GM10248 (cell line): ENCODE measurements at places on chromosomes 7 and 10.

DNA sequence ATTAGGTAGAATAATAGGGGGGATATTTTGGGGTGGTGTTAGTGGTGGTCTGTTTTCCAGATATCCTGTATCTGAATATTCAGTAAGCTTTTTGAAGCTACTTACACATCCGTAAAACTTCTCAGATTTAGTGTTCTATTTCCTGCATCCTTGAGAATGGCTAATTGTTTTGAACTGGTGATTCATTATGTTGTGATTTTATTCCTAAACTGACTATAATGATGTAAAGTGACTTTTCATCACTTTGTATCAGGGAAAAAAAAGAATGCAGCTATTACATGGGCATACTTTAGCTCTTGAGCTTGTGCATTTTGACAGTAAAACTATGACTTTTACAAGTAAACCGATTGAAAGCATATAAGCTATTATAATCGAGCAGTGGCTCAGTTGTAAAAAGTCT, 18.2 kb downstream of the WAC start:
- DNase-seq: no peak

- DNase-seq: no peak
Measured at GRCh38 chr7:143993924-143994323, 6.2 kb upstream of the OR6B1 start.

DNA sequence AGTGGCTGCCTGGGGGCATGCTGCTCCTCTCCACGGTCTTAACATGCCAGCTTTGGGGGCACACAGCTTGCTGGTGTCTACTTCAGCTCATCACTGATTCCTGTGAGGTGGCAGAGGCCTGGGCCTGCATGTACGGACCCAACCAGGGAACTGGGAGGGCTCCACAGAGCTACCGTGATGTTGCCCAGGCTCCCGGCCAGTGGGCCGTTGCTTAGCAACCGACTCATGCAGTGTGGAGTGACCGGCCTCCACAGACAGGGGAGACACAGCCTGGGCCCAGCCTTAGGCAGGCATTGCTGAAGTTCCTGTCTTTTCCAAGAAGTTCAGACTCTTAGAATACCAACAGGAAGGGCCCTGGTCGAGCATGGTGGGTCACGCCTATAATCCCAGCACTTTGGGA, 25.8 kb upstream of the SH2B2 start:
- no peak for DNase-seq

- no peak for DNase-seq
Measured at GRCh38 chr7:115230882-115231571, 309.1 kb downstream of the MDFIC start.

- DNase-seq: no peak
Measured at GRCh38 chr7:143374561-143374960, 6.6 kb upstream of the ZYX start.

DNA sequence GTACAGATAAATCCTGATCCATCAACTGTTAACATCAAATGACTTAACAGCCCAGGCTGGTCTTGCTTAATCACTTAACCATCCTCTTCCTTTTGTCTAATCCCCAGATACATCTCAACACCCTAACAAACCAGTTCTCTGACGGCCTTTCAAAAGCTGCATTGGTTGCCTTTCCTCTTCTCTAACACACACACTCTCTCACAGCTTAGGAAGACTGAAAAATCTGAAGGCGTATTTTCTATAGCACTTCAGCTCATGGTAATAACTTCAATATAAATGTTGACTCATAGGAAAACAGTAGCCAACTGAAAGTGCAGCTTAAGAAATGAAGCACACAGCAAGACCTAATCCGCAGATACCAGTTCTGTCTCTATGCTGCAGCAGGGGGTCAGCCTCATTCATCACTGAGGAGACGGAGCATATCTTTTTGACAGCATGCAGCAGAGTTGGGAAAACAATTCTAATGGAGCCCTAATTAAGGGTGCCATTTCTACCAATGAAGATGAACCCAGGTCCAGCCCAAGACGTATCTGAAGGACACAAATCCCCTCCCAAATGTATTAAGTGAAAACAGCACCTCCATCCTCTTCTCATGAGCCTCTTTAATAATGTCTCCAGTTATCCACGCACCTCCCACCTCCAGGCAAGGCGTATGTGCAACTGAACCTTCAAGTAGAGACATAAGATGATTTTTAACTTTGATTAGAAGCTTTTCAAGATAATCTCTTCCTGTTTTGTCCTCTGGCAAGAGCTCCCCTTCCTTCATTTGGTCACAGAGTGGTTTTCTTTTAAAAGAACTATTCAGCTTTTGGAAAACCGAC, 211.7 kb upstream of the NFE2L3 start:
- no peak for DNase-seq

DNA sequence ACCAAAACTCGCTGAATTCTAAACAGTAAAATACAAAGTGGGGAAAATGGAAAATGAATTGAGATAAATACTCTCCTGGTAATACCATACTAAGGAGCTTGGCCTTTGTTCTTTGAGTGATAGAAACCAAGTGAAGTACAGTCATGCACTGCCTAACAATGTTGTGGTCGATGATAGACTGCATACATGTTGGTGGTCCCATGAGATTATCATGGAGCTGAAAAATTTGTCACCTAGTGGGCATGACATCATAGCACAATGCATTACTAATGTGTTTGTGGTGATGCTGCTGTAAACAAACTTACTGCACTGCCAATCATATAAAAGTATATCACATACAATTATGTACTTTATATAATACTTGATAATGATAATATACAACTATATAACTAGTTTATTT, 419.1 kb downstream of the ARL4A start:
- DNase-seq: no peak

DNA sequence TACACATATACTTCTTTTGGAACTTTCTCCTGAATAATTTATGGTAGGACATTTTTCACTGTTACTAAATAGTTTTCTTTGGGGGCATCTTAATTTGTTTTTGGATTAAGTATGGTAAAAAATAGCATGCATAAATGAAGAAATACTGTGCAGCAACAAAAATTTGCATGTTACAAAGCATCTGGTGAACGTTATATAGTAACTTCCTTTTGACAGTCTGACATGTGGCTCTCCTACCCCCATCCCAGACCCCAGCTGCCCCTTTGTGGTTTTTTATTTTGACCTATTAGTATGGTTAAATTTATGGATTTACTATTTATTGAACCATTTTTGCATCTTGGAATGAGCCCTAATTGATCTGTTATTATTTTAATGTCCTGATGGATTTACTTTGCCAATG, 9.9 kb downstream of the TASOR2 start:
- no peak for DNase-seq

DNA sequence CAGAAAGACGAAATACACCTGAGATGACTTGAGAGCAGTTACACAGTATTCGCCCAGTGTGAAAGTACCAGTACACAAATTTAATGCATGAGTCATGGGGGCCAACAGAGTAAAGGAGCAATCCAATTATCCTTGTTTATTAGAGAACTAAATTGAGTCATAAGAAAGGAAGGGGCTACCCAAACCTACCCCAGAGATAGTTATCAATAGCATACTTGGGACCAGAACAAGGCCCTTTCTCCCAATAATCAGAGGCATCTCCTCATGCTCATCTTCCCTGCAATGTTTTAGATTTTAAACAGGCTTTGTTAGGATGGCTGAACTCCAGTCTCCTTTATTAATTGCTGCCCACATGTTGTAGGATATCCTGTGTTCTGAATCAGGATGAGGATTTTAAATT, 239.7 kb upstream of the LRGUK start:
- DNase-seq: no peak

DNA sequence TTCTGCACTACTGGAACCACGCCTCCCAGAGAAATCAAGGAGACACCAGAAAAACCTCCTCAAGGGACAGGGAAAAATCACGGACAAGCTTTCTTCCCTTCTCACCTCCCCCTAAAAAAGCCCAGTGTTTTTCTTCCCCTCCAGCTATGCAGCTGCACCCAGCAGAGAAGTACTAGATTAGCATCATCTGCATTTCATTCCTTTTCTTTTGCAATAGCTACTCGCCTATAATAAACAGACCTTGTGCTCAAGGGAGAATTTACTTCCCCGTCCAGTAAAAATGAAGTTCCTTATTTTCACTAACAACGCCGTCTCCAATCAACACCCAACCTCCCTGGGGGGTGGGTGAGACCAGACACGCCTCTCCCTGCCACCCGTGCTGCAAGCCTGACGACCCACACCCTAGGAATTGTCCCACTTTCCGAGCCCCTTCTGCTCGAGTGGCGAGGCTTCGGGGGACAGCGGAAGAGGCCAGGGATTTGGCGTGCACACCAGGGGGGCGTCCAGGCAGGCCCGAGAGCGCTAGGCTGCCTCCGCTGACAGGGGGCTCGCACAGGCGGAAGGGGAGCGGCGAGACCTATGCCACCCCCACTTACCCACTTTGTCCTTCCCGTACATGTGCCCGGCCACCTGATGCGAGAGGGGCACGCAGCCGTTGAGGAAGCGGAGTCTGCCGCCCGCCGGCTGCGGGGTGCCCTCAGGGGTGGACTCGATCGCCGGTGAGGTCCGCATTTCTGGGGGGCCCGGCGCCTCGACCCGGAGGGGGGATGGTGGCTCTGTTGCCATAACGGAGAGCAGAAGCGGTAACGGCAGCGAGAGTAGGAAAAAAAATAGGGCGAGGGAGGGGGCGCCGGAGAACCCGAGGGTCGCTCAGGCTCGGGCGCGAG, 625 bp downstream of the IPMK start:
- peak; percentile 27 for DNase-seq

DNA sequence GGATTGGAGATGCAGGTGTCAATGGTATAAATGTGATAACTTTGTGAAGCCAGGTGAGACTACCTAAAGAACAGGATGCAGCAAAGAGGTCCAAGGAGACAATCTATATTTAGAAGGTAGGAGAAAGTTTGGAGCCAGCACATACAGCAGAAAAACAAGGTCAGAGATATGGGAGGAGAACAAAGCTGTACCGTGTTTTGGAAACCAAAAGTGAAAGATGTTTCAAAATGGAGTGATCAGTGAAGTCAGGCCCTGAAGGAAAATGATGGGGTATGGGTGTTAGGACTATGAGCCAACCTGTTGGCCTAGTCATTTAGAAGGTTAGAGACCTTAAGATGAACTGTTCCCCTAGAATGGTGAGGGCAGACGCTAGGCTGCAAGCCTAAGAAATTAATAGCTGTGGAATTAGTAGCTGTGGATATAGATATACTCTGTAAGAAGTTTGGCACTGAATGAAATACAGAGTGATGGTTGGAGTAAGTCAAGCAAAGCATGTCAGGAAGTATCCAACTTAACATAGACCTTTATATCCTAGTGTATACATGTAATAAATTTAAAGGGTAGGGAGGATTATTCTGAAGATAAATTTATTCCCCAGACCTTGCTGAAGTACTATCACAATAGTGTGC, 149.8 kb upstream of the WNT16 start:
- DNase-seq: no peak

DNA sequence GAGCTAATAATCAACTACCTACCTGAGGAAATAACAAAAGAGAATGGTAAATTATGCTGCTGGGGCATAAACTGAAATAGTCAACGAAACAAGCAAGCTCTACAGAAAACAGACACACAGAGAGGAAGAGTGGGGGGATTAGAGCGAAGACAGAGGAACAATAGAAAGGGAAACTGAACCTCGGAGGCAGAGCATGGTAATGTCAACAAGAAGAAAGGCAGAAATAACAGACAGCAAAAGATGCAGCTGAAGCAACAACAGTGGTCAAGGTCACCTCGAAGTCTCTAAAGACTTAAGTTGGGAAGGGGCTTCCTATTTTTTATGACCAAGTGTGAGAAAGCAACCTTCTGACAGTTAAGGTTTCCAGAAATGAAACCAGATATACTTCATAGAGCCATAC, 177.0 kb downstream of the ZNF438 start:
- DNase-seq: no peak

- no peak for DNase-seq
Measured at GRCh38 chr10:58480321-58480720, 32.4 kb upstream of the BICC1 start.

DNA sequence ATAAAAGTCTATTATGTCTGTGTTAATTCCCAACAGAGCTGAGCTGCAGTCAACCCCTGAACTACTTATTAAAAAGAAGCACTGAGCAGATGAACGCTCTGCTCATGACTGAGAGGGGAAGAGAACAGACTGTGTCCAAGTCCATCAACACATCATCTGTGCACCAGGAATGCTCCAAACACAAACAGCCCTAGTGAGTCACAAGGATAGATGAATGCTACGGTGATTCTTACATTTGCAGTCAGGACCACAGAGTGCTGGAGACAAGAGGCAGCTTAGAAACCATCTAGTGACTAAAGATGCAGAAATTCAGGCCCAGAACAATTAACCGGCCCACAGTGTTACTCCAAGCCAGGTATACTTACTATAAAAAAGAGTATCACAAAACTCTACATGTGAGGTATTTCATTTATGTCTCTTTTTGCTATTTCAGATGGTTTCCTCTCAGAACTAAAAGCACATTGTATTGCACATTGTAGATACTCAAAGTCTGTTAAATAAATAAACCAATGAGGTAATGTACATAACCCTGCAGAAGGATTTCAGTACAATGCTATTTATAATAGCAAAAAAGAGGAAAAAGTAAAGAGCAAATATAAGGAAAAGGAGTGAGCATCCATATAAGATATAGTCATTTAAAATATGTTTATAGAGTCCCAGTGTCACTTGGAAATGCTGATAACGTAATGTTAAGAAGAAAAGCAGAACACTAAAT, 159.2 kb downstream of the KCNMA1 start:
- no peak for DNase-seq
